ENCODE measurements at places on chromosomes 4 and X.

GRCh38 chr4:112895811-112896608, 153.4 kb upstream of the ANK2 start:
- no peak for DNase-seq

DNA sequence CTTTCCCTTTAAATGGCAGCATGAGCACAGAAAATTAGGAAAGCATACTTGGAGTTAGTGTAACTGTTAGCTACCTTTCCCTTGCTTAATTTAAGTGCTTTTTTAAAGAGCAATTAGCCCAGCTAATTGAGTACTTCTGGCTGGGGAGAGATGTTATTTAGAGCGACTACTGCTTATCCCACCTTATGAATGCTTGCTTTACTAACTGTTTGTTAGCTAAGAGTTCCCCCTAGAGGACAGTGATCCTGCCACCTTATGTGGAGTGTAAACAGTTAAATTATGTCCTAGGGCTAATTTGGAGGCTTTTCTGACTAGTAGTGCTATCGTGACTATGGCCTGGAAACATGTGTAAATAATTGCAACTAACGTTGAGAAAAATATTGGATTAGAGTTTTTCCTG, 909.4 kb downstream of the FSTL5 start:
- DNase-seq = no peak

DNA sequence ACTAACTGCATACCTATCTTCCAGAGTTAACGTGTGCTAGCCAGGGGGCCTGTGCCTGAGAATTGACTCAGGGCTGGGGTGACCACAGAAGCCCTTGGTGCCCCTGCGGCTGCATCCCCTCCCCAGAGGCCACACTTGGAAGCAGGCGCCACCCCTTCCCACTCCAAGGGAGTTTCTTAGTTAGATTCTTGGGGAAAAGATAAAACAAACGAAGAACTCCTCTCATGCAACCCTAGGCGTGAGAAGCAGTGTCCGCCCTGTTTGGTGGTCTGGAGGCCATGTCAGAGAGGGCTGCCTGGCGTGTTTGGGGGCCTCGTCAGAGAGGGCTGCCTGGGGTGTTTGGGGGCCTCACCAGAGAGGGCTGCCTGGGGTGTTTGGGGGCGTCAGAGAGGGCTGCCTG, 50.3 kb upstream of the HGFAC start:
- DNase-seq = no peak

DNA sequence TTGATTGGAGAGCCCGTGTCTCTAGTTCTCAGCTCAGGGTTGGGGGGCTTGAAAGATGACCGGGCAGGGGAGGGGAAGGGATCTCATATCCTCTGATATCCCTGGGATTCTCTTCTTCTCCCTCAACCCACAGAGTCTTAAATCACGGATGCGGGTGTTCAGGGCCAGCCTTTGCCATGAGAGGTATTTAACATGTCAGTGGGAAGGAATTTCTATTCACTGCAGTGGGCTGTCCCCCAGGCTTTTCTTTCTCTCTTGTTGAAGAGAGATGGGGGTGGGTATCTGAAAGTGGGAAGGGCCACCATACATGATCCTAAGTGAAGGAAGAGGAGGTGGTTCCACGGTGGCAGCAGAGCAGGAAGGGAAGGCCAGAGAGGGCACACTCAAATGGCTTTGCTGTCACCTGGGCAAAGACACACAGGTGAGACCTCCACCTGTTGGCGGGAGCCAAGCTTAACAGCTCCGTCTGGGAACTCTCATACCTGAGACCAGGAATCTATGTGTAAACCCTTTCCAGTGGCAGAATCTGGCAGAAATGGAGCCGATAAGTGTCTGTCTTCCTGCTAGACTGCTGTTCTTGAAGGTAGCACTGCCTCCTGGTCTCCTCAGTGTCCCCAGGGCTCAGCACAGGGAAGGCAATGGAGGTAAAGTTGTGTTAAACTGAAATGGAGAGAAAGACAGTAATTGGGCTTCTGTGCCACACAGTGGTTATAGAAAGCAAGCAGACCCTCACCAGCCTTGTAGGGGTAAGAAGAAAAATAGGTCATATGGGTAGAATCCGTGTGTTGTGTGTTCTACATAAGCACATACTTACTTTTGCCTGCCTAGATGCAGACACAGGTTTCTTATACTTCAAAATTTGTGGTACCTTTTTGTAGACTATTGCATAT, 49.4 kb downstream of the RHOH start:
- no peak for DNase-seq

DNA sequence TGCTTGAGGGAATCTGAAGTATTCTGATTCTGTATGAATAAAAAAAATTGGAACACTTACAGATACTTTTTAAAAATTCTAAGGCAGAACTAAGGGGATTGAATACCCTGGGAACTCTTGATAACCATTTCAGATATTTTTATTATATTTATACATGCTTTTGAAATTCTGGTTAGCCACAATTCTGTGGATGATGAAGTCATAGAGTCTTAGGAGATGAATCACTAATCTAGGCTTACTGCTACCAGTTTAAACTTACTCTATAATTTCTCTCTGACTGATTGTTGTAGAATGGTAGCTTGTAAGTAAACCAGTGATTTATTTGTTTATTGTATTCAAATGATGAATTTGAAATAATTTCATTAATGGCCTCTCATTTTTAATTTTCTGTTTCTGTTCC, 11.4 kb upstream of the SLAIN2 start:
- no peak for DNase-seq

- no peak for DNase-seq
Observed at GRCh38 chrX:122739770-122740169, 444.3 kb upstream of the GRIA3 start.

Measured in activated T-helper 1 cell treated with Interleukin-2 at 50 U/mL for 16 hours (primary cell).